ENCODE measurements at places on chromosomes 4 and X.

GRCh38 chrX:1102786-1103185, 109.7 kb downstream of the CRLF2 start:
- no peak for DNase-seq

- DNase-seq = no peak
These were observed 94.6 kb downstream of the RASL11B start for GRCh38 chr4:52956691-52957090.

- no peak for DNase-seq
These were observed 1293.6 kb upstream of the TENM3 start for GRCh38 chr4:180949424-180950213.

DNA sequence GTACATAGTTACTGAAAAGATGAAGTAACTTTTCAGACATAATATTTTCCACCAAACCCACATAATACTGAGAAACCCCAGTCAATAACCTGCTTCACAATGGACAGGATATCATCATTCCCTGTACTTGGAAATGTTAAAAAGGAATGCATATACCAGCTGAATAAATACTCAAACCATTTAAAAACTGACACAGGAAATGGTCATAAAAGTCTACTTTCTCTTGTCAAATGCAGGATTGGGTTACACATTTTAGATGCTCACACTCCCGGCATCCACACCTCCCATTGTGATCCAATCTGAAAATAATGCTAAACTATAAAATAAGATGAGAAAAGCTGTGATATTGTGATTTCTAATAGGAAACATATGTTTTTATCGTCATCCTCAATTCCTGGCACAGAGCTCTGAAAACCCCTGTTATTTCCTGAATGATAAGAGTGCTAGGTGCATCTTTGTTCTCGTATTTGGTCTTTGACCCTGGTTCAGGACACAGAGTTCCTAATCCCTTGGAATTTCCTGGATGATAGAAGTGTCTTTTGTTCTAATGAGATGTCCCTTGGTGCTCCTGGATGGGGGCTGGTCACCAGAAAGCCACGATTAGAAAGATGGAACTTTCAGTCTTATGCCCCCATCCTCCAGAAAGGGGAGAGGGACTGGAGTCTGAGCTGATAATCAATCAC, 821.3 kb downstream of the TRIML1 start:
- no peak for DNase-seq

Measured in pancreas (tissue), 10 donors.